ENCODE measurements at places on chromosomes 6 and 20. TPM values are rescaled to one million over a fixed set of nuclear protein-coding genes. Genes with fewer than 3 reads are reported as not detected.

The BHLHE23 gene
- not detected for total RNA-seq

The RHAG gene
- not detected for total RNA-seq

The DEFB132 gene
- total RNA-seq: not detected

The NOL4L gene
- total RNA-seq: 3.3 TPM

The APOM gene
- total RNA-seq: 5.0 TPM

DNA sequence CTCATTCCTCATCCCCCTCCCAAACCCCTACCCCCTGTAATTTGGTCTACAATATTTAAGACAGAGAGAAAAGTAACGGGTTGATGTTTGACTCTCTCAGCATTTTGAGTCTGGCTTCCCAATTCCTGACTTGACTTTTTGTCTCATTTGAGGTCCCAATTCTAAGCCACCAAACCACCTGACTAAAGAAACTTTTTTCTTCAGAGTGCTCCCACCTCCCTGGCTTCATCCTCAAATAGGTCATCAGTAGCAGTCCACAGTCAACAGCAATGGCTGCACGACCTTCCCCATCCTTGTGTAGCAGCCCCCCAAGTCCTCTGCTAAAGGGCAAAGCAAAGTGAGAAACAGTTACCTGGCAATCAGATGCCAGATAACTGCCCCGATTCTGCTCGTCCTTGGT, 1.8 kb downstream of the PLEKHG1 start:
- DNase-seq: no peak

GRCh38 chr20:42857446-42857845, 332.3 kb downstream of the PTPRT start:
- no peak for DNase-seq

GRCh38 chr20:57479196-57479595, 45.7 kb downstream of the CTCFL start:
- no peak for DNase-seq

- DNase-seq: no peak
Measured at GRCh38 chr6:116314878-116315277, 35.1 kb upstream of the TSPYL1 start.

DNA sequence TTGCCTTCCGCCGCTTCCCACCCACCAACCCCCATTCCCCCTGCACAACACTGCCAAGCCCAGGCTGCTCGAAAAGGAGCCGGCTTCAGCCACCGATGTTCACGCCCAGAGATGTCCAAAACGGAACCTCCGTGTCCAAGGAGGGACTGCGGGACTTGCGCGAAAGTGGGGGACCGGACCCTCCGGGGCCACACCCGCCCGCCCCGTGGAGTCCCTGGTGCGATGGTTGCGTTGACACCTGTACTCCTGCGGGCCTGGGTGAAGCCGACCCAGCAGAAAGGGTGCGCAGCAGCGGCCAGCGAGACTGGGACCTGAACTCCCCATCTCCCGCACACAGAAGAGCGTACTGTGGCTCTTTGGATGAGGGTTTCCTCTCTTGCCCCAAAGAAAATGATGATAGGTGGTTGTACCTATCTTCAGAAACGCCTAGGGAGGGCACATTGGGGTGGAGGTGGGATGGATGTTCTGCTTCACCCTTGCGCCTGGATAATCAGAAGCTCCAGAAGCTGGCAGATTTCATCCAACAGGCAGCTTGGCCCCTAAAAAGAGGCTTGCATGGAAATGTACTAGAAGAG, 1.9 kb upstream of the VGLL2 start:
- DNase-seq: no peak

GRCh38 chr20:23318347-23318746, 32.2 kb upstream of the NXT1 start:
- no peak for DNase-seq

DNA sequence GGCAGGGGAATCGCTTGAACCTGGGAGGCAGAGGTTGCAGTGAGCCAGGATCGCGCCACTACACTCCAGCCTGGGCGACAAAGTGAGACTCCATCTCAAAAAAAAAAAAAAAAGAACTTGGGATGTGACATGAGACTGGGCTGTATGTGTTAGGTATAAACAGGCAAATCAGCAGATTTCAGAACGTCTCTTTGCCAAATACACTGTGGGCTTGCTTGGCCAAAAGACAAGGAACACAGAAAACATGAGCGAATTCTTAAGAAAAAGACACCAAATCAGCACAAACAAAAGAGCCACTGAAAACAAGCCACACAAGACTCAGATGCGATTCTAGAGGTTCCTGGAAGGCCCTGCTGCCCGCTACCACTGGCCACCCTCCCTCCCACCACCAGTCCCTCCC, 12.5 kb downstream of the ETV7 start:
- DNase-seq: no peak

GRCh38 chr20:38810926-38811630, 5.6 kb downstream of the PPP1R16B start:
- DNase-seq: no peak

- peak; percentile 65 for DNase-seq
Measured at GRCh38 chr20:50194831-50195523, 4.3 kb downstream of the CEBPB start.

DNA sequence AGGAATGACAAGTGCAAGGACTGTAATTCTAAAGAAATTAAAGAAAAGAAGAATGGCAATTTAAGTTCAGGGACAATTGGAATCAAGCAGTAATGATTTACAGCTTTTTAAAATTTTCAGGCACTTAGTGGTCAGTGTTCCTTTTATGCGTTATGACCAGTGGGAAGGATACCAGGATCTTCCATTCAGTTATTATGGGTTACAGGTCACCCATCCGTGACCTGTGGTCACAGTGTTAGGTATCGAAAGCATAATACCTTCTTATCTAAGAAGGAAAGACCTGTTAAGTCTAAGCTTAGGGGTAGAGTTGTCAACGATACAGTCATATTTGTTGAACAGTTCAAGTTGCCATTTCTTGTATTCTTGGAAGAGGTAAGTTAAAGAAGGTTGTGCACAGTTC, 253.8 kb downstream of the LAMA2 start:
- no peak for DNase-seq

All from MCF 10A (cell line).